MCF 10A (cell line): ENCODE measurements at places on chromosomes 1 and 21. TPM values are rescaled to one million over a fixed set of nuclear protein-coding genes. Genes with fewer than 3 reads are reported as not detected.

The EXTL1 gene
- total RNA-seq, result not detected in 2 replicates

The KIF2C gene
- 20.8 and 25.1 TPM in 2 replicates for total RNA-seq

The SH3D21 gene
- 3.2 and 3.3 TPM in 2 replicates for total RNA-seq

The RAP1GAP gene
- total RNA-seq, result 0.22 TPM in 1 of 2 replicates, not detected in the other

- H3K27me3 ChIP-seq, result no peaks in the 10 kb centered on the region
- no peak for DNase-seq
- H3K4me3 ChIP-seq, result no peak overlapping the region
- peak overlapping the region; percentile 36 for H3K27ac ChIP-seq
- peaks cover 100% of the 10 kb centered on the region for H3K36me3 ChIP-seq
These were observed 33.6 kb downstream of the CAMK1G start for GRCh38 chr1:209617047-209617673.

GRCh38 chr1:247360116-247360898 is 28.6 kb upstream of the ZNF496 start:
- peaks cover 10% of the 10 kb centered on the region for H3K4me1 ChIP-seq
- H3K4me3 ChIP-seq, result no peak overlapping the region
- no peak for DNase-seq
- H3K36me3 ChIP-seq, result peaks cover 8% of the 10 kb centered on the region

- H3K36me3 ChIP-seq, result no peaks in the 10 kb centered on the region
- DNase-seq, result peak; percentile 67
- peaks cover 13% of the 10 kb centered on the region for H3K4me1 ChIP-seq
- H3K27me3 ChIP-seq, result no peaks in the 10 kb centered on the region
- peak overlapping the region; percentile 86 for H3K27ac ChIP-seq
- peak overlapping the region; percentile 57 for H3K4me3 ChIP-seq
These were observed 3.7 kb downstream of the GJB4 start for GRCh38 chr1:34763142-34763781.

- H3K27me3 ChIP-seq, result peaks cover 24% of the 10 kb centered on the region
- H3K36me3 ChIP-seq, result no peaks in the 10 kb centered on the region
- no peaks in the 10 kb centered on the region for H3K4me1 ChIP-seq
- H3K4me3 ChIP-seq, result no peak overlapping the region
These were observed 25.7 kb downstream of the AADACL4 start for GRCh38 chr1:12669529-12670068.

- no peak overlapping the region for H3K4me3 ChIP-seq
- DNase-seq, result no peak
- no peaks in the 10 kb centered on the region for H3K4me1 ChIP-seq
- no peaks in the 10 kb centered on the region for H3K36me3 ChIP-seq
- no peak overlapping the region for H3K27ac ChIP-seq
These were observed 287.5 kb downstream of the ASTN1 start for GRCh38 chr1:176876966-176877515.

DNA sequence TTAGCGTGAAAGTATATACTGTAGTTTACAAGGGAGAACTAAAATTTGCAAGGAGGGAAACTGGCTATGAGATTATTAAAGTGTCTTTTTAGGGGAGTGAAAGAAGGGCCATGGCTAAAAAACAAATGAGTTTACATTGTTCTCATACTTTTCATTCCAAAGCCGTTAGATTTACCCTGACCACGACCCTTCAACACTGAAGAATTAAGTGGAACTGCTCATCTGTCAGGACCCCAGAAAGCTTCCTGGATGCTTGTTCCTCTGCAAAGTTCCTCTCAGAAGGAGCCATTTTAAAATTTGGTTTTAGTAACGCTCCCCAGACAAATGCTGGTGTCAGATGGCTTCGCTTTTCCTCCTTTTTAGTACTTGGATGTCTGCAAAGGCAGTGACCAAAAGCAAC is 82.7 kb upstream of the ZBTB18 start:
- no peak overlapping the region for H3K27ac ChIP-seq
- peaks cover 31% of the 10 kb centered on the region for H3K27me3 ChIP-seq
- H3K4me1 ChIP-seq, result no peaks in the 10 kb centered on the region
- no peaks in the 10 kb centered on the region for H3K36me3 ChIP-seq
- no peak overlapping the region for H3K4me3 ChIP-seq
